ENCODE measurements at places on chromosomes 13 and 19.

DNA sequence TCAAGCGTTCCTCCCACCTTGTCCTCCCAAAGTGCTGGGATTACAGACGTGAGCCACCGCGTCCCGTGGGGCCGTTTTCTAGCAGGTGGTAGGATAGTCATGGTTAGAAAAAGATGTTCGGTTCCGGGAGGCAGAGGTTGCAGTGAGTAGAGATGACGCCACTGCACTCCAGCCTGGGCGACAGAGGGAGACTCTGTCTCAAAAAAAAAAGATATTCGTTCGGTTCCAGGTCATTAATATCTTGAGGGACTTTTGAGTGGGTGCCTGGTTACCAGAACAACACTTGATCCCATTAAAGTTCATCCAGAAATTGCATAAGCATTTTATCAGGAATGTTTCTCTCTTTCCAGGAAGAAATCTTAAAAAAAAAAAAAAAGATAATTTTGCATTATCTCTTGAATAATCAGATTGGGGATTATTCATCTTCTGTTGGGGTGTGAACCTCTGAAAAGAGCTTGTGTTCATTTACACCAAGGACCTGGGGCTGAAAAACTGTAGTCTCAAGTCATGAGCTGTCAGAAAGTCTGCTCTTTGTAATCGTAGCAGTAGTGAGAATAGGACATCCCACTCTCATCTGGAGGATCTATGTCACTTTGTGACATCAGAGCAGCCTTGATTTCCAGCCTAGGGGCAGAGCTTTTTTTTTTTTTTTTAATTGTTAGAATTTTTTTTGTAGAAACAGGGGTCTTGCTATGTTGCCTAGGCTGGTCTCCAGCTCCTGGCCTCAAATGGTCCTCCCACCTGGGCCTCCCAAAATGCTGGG lies 1.0 kb upstream of the ETHE1 start:
- no peak for DNase-seq

GRCh38 chr19:45636275-45636674 lies 2.9 kb downstream of the EML2 start:
- no peak for DNase-seq

DNA sequence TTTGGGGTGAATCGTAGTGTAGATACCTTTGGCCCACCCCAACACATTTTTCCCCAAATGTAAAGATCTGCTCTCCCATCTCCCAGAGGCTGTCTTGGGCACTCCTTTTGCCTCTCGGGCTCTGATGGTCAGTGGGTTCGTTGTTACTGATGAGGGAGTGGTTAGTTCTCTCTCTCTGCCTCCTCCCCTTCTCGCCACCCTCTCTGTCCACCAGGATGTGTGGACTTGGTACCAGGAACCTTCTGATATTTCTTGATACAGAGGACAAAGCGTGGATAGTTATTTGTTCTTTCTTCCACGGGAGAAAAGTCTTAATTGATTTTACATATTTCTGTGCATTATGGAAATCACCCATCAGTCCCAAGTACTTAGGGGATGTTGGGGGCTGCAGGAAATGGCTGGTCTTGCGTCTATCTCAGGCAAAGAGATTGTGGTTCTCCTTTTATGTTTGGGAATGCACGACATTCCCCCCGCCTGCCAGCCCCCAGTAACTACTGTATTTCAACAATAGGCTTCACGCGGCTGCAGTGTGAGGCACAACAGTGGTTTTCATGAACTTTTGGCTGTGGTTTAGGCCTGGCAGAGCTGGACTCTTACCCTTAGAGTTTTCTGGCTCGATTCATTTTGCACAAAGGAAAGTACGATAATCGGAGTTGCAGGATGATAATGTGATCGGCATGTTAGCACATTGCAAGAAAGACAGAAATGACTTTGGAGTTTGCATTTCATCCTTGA lies 79.0 kb upstream of the ZNF536 start:
- no peak for DNase-seq

GRCh38 chr19:37304190-37304883 lies 66.6 kb upstream of the ZNF527 start:
- peak; percentile 78 for DNase-seq

GRCh38 chr19:33612928-33613619 lies 8.7 kb upstream of the CHST8 start:
- DNase-seq = no peak

DNA sequence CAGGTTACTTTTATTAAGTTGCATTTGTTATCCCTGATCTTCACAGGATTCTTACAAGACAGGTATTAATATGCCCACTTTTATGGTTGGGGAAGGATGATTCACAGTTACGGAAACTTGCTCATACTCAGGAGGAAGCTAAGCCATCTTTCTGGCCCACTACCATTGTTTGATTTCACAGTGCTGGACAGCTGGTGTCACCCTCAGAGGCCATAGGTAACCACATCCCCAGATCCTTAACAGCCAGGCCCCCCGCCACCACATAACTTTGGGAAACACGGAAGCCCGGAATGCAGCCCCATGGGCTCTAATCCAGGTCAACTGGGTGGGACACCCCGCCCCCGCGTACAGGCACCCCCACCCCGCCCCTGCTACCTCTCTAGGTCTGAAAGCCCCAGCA lies 119.7 kb downstream of the IRS2 start:
- DNase-seq = no peak

DNA sequence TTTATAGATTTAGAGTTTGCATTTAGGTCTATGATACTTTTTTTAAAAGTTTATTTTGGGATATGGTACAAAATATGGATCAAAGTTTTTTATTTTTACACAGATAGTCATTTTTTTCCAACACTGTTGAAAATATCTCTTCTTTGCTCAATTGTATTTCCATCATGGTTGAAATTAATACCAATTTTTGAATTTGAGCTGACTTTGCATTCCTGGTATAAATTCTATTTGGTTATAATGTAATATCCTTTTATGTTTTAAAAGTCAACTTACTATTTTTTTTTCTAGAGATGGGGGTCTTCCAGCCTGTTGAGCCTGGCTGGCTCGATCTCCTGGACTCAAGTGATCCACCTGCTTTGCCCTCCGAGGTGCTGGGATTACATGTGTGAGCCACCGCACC lies 620.1 kb downstream of the OLFM4 start:
- no peak for DNase-seq

DNA sequence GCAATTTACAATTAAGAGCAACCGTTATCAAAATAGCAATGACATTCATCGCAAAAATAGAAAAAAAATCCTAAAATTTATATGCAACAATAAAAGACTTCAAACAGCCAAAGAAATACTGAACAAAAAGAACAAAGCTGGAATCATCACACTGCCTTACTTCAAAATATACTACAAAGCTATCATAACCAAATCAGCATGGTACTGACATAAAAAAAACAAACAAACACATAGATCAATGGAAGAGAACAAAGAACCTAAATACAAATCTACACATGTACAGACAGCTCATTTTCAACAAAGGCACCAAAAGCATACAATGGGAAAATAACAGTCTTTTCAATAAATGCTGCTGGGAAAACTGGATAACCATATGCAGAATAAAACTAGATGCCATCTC lies 6.4 kb downstream of the ZNF562 start:
- DNase-seq = no peak

- DNase-seq = peak; percentile 52
Measured at GRCh38 chr19:17405250-17406045, at the start of gene BST2. Gene BST2 (minus strand): TSS chr19:17405630. CDS start chr19:17405575, 55 bp downstream.

DNA sequence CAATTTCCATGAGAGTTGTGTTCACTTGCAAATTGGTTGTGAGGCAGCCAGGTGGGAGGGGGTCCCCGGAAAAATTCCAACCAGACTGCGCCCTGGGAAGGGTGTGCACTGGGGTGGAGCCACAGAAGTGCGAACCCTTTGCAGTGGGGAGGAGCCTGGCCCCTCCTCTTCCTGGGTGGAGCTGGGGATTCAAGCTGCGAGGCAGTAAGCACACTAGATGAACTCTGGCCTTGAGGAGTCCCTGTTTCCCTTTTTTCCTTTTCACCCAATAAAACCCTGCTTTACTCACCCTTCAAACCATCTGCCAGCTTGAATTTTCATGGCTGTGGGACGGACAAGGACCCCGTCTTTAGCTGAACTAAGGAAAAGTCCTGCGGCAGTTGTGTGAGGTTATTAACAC lies 31.0 kb upstream of the MBNL2 start:
- no peak for DNase-seq

DNA sequence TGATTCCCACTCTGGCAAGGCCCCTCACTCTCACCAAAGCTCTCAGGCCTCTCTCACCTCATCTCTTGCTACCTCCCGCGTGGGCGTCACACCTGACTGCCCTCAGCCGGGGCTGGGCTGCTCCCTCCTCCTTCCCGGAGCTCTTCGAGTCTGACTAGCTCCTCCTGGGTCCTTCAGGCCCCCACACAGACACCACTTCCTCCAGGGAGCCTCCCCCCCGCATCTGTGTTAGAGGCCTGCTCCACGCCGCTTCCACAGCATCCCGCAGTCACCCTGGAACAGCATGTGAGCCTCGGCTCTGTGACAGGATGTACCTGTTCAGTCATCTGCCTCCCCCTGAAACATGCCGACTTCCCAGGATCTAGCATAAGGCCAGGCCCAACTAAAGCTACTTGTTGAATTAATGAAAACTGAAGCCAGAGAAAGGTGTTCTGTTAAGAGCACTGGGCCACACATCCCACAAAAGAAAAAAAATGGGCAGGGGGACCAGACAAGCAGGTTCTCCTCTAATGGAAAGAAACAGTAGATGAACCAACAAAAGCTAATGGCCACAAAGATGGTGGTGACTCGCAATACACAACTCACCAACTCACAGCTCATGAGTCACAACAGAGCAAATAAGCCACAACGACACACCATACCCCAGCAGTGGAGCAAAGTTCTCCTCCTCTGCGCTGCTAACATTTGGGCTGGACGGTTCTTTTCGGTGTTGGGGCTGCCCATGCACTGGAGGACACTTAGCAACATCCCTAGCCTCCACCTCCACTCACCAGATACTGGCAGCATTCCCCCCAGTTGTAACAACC lies 3.0 kb downstream of the PPP6R1 start:
- no peak for DNase-seq

DNA sequence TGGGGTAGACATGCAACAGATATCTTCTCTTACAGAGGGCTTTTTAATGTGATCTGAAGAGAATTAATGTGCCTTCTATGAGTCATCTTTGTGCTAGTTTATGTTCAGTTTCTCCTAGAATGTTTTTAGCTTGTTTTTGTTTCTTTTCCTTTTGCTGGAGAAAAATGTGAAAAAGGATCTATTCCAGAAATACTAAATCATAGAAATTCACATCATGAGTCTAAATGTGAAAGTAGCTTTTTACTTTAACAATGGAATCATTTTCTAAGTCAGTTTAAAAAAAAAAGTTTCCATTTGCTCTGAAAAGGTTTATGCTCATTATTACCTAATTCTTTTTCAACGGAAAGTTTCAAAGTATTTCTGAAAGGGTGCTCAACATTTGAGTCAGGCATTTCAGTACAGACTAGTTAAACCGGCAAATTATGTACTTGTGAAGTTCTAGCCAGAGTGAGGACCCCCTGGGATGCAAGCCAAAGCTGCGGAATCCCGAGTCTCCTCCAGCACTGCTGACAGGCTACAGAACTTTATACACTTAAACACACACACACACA lies 72.9 kb downstream of the SPATA13 start:
- DNase-seq = peak; percentile 77

- no peak for DNase-seq
Measured at GRCh38 chr19:3380829-3381228, 14.4 kb downstream of the NFIC start.

GRCh38 chr19:49793561-49793840 lies 19.6 kb downstream of the FUZ start:
- no peak for DNase-seq

GRCh38 chr19:58067240-58067912 lies 8.3 kb downstream of the ZNF135 start:
- peak; percentile 49 for DNase-seq

DNA sequence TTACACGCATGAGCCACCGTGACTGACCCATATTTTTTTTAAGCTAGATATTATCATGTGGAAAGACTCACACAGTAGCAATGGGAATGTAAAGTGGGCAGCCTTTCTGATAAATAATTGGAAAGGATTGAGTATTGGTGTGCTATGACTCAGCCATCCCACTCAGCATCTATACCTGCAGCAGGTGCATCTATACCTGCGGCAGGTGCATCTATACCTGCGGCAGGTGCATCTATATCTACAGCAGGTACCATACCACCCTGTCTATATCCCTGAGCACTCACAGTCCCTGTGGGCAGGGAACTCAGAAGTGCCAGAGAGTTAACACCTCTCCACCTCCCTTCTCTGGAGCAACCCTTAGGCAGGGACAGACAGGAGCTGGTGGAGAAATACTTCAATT lies 5.2 kb upstream of the LRRC8E start:
- no peak for DNase-seq

GRCh38 chr19:33569821-33570220 lies 48.2 kb upstream of the PEPD start:
- DNase-seq = peak; percentile 13

DNA sequence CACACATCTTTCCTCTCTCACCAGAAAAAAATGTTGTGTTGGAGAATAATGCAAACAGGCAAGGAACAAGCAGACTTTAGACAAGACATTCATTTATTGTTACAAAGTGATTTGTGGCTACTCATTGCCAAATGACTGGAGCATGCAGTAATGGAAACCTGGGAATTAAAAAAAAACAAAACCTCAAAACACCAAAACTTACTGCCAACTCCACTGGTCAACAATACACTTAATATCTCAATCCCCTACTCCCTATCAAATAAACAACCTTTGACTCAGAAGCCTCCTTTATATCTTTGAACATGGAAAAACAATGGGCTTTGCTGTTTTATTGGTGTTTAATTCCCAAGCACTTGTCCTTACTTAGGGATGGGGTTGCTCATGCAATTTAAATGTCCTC lies 112.8 kb downstream of the POSTN start:
- no peak for DNase-seq

DNA sequence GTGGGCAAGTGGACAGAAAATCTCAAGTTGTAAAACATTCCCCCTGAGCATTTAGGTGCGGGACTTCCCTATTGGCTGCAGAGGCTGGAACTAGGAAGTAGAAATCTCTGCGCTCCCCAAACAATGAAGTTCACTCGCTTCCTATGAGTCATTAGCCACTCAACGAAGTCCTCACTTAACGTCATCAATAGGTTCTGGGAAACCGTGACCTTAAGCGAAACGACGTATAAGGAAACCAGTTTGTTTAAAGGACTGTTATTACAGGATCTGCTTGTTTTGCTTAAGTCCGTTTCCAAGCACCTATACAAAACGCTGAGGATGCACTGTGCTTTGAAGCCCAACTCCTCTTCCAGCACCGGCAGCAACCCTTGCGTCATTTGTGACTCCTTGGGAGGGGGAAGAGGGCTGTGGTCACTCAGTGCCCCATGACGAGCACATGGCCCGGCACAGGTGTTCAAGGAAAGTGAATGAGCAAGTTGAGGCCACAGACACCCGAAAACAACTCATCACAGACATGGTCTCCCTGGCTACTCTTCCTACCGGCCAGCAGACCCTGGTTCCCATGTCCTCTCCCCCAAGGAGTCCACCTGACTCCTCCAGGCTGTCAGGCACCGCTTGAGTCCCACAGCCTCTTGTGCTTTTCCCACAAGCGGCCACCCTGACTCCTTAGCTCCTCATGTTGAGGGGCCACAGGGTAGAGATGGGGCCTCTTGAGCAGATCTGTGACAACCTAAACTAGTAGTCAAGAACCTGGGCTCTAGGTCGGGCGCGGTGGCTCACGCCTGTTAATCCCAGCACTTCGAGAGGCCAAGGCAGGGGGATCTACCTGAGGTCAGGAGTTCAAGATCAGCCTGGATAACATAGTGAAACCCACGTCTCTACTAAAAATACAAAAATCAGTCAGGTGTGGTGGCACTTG lies 4.8 kb downstream of the RPS16 start:
- peak; percentile 81 for DNase-seq

- no peak for DNase-seq
Measured at GRCh38 chr13:100890645-100891044, 216.1 kb upstream of the TMTC4 start.
